ENCODE measurements at places on chromosomes 2 and 18. TPM values are rescaled to one million over a fixed set of nuclear protein-coding genes. Genes with fewer than 3 reads are reported as not detected.

Gene CNDP1
- not detected for total RNA-seq

Gene GREB1
- 3.7 TPM for total RNA-seq

Gene DYNC2LI1
- 15.3 TPM for total RNA-seq

Gene ADRA2B
- total RNA-seq, result 0.98 TPM

Gene RUFY4
- not detected for total RNA-seq

Gene ASTL
- 1.8 TPM for total RNA-seq

Gene CCDC102B
- 2.1 TPM for total RNA-seq

Gene DSC2
- 29.3 TPM for total RNA-seq

Gene MITD1
- 14.5 TPM for total RNA-seq

Gene GRHL1
- total RNA-seq, result 134 TPM

Gene MYO3B
- total RNA-seq, result 0.81 TPM

Gene SERTAD2
- total RNA-seq, result 31.8 TPM

Gene FN1
- 63.5 TPM for total RNA-seq

Gene WDPCP
- 10.2 TPM for total RNA-seq

Gene PCBP1
- 157 TPM for total RNA-seq

Gene CCL20
- 1.2 TPM for total RNA-seq

Gene SEMA4C
- 36.3 TPM for total RNA-seq

Gene KCNG2
- total RNA-seq, result not detected

Gene UGT1A5
- 0.32 TPM for total RNA-seq

Gene SERPINB7
- 140 TPM for total RNA-seq

Gene CTNNA2
- not detected for total RNA-seq

Gene ATP6V1B1
- 72.5 TPM for total RNA-seq

Gene CNGA3
- not detected for total RNA-seq

Gene EVX2
- not detected for total RNA-seq

Gene GLI2
- total RNA-seq, result 1.3 TPM

Gene MC2R
- not detected for total RNA-seq

Gene C2orf15
- 1.2 TPM for total RNA-seq

Gene RAD51AP2
- 0.15 TPM for total RNA-seq

Gene CHRND
- total RNA-seq, result not detected

Gene SH2D6
- total RNA-seq, result not detected

Gene RGPD3
- total RNA-seq, result 0.65 TPM

Gene EMILIN1
- total RNA-seq, result 17.9 TPM

Gene IAH1
- total RNA-seq, result 11.5 TPM

Gene ZSWIM2
- not detected for total RNA-seq

Gene AGXT
- total RNA-seq, result not detected

Gene DNAH7
- total RNA-seq, result 0.08 TPM

Gene AKAIN1
- total RNA-seq, result not detected

Gene TFCP2L1
- 66.8 TPM for total RNA-seq

Measured in lower leg skin (tissue), 4 donors.